ENCODE measurements at places on chromosomes 5 and 9.

- no peak for DNase-seq
Observed at GRCh38 chr5:160048131-160048530, 39.2 kb downstream of the TTC1 start.

DNA sequence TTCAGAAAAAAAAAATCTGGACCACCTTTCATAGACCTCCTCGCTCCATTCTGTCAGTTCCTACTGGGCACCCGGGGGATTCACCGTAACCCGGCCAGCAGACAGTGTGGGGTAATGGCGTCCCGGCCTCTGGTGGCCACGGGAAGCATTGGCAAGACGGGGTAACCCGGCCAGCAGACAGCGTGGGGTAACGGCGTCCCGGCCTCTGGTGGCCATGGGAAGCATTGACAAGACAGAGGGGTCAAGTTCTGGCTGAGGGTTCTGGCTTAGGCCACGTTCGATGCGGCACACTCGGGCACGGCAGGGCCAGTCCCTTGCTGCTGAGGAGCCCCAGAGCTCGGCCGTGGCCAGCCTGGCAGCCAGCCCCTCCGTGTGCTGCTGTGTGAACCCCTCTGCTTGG, 116.2 kb upstream of the RAPGEF1 start:
- no peak for DNase-seq

DNA sequence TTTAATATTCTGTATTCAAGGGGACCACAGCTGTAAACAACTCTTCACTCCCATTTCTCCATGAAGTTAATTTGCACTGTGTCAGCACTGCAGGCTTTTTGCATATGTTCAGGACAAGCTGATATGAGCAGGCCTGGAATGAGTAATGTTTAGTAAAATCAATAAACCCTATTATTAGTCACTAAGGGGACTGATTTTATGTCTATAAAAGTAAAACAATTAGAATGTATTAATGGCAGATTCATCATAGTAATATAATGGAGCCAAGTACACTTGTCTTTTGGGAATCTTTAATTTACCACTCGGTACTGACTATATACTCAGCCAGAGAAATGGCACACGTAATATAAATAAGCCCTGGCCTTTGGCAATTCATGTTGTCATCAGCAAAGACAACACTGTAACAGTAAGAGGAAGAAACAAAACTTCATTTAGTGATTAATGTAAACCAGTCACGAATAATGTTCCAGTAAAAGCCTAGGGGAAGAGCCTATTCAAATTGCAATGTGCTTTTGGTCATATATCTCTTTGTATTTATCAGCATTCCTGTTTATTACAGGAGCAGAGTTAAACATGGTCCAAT, 111.6 kb downstream of the ZNF608 start:
- DNase-seq = no peak

DNA sequence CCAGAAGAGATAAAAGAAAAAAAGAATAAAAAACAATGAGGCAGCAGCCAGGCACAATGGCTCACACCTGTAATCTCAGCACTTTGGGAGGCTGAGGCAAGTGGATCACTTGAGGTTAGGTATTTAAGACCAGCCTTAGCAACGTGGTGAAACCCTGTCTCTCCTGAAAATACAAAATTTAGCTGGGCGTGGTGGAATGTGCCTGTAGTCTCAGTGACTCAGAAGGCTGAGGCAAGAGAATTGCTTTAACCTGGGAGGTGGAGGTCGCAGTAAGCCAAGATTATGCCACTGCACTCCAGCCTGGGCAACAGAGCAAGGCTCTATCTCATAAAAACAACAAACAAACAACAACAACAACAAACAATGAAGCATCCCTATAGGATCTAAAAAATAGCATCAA, 121.5 kb downstream of the HMHB1 start:
- DNase-seq = no peak

GRCh38 chr5:97167435-97167834, 15.6 kb downstream of the RIOK2 start:
- DNase-seq = no peak

DNA sequence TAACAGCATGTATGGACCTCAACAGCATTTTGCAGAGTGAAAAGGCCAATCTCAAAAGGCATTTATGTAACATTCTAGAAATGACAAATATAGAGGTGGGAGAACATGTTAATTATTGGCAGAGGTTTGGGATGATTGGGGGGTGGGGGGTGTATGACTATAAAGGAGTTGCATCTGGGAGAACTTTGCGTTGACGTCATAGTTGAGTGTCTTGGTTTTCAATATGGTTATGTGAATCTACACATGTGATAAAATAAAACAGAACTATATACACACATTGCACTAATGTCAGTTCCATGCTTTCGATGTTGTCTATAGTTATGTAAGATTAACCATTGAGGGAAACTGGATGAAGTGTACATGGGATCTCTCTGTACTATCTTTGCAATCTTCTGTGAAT, 139.1 kb downstream of the SV2C start:
- DNase-seq = no peak

DNA sequence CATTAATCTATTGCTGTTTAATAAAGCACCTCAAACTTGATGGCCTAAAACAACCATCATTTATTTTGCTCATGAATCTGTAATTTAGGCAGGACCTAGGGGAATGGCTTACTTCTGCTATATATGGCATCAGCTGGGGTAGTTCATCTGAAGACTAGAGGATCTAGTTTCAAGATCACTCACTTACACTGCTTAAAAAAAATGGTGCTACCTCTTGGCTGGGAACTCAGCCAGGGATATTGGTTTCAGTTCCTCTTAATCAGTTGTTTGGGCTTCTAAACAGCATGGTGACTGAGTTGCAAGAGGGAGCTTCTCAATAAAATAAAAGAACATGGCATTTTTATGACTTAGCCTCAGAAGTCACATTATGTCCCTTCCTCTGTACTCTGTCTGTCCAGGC, 142.0 kb downstream of the FAM114A2 start:
- no peak for DNase-seq

- no peak for DNase-seq
Observed at GRCh38 chr5:178387061-178387855, 154.7 kb upstream of the PHYKPL start.

DNA sequence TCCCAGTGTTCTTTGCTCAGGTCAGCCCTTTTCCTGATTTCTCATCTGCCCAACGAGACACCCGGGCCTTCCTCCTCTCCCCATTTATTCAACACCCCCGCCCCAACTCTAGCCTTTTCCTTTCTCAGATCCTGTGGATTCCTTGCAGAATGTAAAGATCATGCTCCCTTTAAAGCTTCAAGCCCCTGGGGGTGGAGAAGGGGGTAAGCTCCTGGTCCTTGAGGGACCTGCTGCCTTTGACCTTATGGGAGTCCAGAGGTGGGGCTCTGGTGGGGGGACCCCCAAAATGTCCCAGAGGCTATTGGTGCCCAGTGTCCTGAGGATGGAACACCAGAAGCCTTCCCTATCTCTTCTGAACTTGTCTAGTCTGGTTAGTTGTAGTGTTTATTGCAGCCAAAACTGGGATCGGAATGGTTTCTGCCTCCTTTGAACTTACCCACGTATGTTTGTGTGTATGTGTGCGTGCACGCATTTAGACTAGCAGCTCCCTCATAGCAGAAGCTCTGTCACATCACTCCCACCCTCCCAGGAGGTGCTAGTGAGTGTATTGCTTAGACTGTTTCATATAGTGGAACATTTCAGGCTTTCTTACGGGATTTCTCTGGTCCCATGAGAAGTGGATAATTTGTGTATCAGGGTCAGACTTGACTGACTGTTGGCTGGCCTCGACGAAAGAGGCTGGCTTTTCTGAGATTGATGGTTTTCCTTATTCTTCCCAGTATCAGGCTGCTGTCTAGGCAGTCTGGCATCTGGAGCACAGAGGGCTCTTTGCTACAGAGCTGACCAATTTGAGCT, 1.1 kb downstream of the GALNT10 start:
- DNase-seq = no peak

DNA sequence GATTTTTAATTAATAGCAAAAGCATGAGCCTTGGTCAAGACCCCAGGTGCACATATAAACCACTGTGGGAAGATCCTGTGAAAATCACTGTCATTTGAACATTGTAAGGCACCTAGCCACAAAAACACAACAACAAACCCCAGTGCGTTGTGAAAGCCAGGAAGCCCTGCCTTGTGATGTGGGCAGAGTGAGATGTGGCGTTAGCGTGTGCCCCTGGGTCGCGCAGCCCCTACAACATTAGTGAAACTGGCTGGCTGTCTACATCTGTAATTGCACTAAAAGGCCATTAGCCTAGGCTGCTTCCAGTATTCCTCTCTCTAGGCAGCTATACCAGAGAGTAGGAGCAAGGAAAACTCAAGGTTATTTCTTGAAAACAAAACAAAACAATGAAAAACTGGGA, 21.1 kb upstream of the PDZD2 start:
- DNase-seq = no peak

- no peak for DNase-seq
Observed at GRCh38 chr9:92294297-92294676, 790 bp upstream of the IARS1 start.

- no peak for DNase-seq
Observed at GRCh38 chr9:13721481-13722235, 442.2 kb upstream of the MPDZ start.

DNA sequence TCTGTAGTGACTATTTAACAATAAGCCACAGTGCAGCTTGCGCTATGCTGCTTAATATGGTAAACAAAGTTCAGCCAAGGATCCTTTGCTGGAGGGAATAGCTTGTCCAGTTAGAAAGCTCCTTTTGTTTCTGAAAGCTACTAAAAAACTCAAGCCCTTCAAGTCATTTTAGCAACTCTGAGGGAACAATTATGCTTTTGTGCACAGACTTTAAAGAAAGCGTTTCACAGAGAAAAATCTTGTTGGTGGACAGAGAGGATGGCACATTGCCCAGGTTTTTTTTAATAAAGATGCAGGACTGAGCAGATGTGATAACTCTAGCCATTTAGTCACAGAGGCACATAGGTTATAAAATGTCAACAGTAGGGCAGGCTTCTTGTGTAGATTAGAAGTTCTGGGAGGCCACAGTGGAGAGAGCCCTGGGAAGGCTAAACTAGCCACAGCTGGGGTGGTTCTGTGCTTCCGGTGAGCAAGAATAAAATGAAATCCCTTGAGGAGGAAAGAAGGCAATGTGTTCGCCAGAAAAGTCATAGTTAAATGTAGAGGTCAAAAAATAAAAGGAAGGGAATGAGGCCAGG, 63.4 kb downstream of the ALDH7A1 start:
- DNase-seq = no peak

DNA sequence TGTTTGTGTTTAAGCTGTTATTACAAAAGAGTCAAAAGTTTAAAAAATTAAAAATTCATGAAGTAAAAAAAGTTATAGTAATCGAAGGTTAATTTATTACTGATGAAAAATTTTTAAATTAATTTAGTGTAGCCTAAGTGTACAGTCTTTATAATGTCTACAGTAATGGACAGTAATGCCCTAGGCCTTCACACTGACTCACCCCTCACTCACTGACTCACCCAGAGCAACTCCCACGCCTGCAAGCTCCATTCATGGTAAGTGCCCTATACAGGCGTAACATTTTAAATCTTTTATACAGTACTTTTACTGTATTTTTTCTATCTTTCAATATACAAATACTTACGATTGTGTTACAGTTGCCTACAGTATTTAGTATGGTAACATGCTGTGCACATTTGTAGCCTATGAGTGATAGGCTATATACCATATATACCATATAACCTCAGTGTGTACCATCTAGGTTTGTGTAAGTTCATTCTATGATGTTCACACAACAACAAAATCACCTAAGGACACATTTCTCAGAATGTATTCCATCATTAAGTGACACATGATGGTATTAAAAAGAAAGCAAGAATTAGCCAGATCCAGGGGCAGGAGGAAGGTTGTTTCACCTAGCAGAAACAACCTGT, 40.1 kb downstream of the DCAF10 start:
- no peak for DNase-seq

DNA sequence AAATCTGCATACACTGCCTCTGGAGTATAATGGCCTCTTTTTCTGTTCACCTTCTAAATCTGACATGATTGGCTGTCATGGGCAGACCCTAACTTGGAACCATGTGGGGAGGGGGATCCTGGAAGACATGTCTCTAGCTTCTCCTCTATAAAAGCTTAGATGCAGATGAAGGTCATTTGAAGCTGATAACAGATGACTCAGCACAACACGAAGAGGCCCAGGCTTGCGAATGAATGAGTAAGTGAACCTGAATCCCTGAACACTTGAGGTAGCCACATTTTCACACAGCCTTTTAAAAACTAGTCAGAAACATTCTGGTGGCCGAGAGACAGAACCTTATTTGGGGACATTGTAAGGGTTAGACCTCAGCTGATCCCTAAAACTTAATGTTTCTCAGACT, 282.6 kb downstream of the ELAVL2 start:
- DNase-seq = no peak

- no peak for DNase-seq
Observed at GRCh38 chr5:180627386-180628120, 21.8 kb downstream of the FLT4 start.

DNA sequence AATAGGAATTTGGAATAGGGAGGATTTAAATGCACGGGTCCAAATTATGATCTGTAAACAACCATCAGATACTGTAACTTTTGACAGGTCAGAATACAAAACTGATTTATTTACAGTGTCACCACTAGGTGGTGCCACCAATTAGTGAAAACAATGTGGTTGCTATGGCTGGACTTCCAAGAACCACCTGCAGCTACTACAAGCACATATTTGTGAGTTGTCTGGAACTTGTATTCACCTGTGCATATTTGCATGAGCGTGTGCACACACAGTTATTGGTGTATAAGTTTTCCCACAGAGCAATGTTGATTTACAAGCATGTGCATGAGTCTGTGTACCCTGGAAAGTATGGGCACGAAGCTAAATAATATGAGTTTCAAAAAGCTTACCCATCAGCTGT, 3.0 kb upstream of the HRCT1 start:
- DNase-seq = no peak
